C1 segment of cervical spinal cord (tissue), 14 donors: ENCODE measurements at places on chromosomes 11 and 22.
A peak's percentile ranks its signal among the peaks of the same experiment; 100 is the strongest.

DNA sequence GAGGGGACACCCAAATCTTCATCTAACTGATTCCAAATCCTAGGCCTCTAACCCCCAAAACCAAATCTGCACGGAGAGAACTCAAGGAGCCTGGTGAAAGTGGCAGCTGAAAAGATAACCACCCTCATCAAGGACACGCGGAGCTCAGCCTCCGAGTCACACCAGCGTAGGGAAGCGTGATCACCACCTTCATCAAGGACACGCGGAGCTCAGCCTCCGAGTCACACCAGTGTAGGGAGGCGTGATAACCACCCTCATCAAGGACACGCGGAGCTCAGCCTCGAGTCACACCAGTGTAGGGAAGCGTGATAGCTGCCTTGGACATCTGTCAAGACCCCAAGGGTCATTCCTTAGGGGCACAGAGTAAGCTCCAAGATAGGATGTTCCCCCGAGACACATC, 29.3 kb upstream of the SYT8 start:
- DNase-seq, result no peak

GRCh38 chr22:41482319-41482935, 13.5 kb downstream of the ACO2 start:
- DNase-seq, result no peak

- DNase-seq, result no peak
Observed at GRCh38 chr22:25940479-25940878, 198.5 kb downstream of the MYO18B start.

GRCh38 chr11:74464746-74465145, 2.6 kb downstream of the KCNE3 start:
- DNase-seq, result no peak

GRCh38 chr22:29457730-29458129, 19.3 kb downstream of the RFPL1 start:
- no peak for DNase-seq

DNA sequence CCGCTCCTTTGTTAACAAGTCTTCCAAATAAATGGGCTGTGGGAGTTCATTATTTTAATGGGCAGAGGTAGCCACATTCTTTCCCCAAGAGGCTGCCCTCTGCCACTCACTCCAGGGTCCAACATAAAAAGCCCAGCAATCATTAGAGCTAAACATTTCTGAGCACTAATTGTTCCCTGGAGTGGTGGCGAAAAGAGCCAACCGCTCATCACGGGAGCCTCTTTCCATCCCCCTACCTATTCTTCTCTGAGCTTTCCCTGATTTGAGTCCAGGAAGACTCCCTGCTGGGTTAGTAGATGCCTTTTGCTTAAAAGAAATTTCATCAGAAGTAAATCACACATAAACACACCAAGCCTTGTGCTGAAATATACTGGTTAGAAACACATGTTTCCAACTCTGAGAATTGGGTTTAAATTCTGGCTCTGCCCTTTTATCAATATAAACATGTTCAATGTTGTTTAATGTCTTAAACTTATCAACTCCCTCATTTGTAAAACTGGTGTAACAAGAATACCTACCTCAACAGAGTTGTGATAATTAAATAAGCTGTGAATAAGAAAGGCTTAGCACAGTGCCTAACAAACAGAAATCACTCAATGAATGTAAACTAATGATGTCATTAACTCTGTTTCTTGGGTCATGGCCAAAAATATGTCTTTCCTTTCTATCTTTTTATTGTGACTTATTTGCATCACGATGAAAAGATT, at the start of gene OR5A2:
Gene OR5A2, minus strand, starts transcription at position 53 of the 707 bp plus-strand sequence. CDS start 3,460 bp downstream, outside the sequence.
- no peak for DNase-seq

DNA sequence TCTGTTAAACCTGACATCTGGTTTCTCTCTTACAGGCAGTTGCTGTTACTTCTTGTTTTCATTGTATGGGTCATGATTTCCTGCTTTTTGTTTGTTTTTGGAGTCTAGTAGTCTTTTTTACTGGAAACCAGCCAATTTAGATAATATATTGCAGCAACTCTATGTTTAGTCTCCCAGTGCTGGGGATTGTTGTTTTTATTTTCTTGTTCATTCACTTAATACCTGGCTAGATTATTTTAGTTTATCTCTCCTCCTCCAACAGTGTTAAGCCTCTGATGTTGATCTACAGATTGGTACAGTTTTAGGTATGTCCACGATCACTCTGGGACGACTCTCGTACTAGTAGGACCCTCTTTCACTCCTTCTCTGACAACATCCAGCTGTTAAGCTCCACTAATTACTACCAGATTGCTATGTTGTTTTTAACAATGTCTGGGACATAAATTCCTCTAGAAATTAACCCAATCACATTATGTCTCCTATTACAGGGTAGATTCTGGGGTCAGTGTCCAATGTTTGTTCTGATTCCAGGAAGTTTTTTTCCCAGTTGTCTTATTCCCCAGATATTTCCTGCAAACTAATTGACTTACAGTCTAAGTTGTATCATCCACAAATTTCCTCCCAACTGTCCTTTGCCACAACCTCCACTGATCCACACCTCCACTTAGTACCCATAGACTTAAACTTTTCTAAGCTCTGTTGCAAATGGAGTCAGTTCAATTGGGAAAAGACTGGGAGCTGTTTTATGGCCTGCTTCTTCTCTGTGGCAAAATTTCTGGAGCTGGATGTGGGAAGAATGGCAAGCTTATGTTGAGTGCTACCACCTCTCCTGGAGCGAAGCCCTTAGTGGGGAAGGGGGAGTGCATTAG, 1280.6 kb upstream of the CNTN5 start:
- DNase-seq, result no peak

GRCh38 chr11:47186700-47187695, 764 bp upstream of the PACSIN3 start:
- peak; percentile 41 for DNase-seq

DNA sequence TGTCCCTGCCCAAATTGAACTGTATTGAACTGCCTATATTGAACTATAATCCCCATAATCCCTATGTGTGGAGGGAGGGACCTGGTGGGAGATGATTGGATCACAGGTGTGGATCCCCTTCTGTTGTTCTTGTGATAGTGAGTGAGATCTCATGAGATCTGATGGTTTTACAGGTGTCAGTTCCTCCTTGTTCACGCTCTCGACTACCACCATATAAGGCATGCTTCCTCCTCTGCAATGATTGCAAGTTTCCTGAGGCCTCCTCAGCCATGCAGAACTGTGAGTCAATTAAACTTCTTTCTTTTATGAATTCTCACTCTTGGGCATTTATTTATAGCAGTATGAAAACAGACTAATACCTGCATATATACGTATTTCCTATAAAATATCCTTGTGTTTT, 206.5 kb upstream of the PDGFD start:
- no peak for DNase-seq

GRCh38 chr11:34426766-34427185, 12.0 kb upstream of the CAT start:
- no peak for DNase-seq

GRCh38 chr11:108122166-108122628, 830 bp downstream of the ACAT1 start:
- DNase-seq, result peak; percentile 66

GRCh38 chr22:36073476-36073875, 44.9 kb upstream of the RBFOX2 start:
- DNase-seq, result no peak

DNA sequence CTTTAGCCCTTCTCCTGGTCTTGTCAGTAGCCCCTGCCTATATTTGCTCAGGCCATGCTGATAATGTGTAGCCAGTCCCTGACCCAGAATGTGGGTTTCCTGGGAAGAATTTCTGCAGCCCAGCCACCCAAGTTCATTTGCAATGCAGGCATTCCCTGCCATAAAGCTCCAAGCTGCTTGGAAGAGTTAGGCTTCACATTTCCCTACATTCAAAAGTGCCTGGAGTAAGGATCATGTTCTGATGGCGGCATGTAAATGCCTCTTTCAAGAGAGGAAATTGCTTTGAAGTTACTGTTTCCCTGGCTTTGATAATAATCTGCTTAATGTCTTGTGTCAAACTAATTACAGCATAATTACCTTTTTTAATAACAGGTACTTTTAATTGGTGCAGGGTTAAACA, 266.1 kb downstream of the MIAT start:
- DNase-seq, result no peak

DNA sequence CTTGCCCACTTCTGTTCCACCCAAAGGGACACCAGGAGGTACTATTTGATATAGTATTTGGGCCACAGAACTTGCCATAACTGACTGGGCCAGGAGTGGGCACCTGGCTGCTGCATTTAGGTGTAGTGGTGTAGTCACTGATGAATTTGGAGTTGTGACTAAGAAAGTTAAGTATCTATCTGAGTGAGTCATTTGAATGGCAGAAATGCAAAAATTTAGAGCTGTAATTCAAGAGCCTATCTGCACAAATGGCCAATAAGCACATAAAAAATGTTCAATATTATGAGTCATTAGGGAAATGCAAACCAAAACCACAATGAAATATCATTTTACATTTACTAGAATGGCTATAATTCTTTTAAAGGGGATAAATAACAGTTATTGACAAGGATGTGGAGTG, 14.7 kb downstream of the GLYATL2 start:
- DNase-seq, result no peak

DNA sequence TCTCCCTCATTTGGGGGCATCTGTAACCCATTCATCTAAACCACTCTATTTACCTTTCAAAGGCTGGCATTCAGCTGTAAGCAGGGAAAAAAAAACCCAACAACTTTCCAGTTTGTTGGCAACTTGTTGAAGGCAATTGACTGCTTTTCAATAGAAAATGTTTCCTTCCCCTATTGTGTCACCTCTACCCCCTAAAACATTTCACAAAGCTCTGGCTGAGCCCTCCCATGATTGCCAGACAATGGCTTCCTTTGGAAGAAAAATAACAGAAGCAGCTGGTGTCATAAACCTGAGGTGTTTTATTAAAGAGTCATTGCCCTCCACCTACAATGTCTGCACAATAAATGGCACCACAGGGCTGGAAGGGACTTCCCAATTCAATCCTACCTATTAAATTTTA, 22.1 kb upstream of the PSMA1 start:
- DNase-seq, result no peak

DNA sequence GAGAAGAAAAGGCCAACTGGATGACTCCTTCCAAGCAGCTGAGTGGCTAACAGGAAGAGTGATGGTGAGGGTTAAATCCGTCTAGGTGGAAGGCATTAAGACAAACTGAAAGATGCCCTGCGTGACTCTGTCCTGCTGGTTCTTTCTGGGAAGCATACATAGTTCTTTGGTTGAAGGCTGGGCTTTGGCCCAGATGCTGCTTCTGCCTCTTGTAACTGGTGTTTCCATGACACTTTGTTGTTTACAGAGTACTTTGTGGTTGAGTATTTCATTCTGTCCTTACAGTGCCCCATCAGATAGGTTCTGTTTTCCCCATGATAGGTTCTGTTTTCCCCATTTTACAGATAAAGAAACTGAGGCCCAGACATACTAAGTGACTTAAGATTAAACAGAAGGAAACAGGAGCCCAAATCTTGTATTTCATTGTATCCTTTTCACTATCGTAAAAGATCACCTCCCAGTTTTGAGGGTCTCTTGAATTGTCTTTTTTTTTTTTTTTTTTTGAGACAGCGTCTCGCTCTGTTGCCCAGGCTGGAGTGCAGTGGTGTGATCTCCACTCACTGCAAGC, 124.3 kb upstream of the RASSF10 start:
- no peak for DNase-seq

DNA sequence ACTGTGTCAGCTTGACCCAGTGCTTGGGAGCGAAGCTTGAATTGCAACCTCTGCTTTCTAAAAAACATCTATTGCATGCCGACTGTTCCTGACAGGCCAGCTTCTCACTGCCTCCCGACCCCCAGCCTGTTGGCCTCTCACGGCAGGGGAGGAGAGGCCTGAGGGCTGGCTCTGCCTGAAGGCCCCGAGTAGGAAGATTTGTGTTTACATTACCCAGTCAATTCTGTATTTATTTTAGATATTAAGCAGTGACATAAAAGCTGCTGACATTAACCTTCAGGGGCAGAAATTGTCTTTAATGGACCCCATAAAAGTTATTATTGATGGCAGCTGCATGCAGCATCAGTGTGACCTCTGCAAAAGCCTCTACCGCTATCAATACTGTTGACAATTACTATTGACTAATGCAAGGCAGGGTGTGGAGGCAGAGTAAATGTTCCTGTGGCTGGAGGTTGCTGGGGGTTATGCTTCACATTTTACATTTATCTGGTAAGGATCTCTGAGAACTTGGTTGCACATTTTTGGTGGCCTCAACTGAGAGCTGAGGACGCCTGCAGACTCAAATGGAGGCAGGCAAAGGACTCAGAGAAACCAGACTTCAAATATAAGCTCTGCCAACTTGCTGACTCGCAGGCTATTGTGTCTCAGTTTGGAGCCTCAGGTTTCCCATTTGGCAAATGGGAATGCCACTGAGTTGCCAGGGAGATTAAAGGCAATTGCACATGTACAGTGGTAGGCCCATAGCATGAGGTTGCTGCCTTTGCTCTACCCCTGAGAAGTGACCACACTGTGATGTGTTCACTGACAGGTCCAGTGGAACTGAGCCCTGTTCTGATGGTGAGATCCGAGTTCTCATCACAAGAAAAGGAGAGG, 380.5 kb downstream of the TENM4 start:
- DNase-seq, result no peak

- DNase-seq, result no peak
Observed at GRCh38 chr22:29768052-29768693, 1.0 kb downstream of the UQCR10 start.

GRCh38 chr22:23066200-23067022, 3.9 kb upstream of the GNAZ start:
- no peak for DNase-seq

DNA sequence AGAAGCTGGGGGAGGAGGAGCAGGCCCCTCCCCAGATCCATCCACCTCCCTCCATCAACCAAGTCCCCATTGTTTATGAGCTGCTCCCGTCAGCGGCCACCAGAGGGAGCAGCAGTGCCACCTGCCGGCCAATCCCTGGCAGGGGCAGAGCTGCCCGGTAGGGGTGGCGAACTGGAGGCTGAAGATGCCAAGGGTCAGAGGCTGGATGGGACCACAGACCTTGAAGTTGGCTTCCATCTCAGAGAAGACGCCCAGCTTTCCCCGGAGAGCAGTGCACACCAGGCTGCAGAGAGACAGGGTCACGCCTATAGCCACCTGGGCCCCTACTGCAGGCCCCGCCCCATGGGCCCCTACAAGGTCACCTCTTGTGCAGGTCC, 3.6 kb downstream of the FIBP start:
- DNase-seq, result no peak

DNA sequence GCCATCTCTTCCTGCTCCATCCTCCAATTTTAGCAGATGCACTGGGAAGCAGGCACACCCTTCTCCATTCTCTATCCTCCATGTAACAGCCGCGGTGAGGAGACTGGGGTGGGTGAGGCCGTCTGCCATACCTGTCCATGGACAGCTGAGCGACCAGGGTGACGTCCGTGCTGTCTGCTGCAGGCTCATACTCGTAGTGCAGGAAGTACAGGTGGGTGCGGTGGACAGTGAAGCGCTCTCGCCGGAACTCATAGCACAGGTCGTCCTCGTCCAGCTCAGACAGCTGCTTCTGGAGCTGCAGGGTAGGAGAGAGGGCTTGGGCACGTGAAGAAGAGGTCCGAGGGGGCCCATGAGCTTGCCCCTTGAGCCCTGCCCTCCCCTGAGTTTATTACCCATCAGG, 257.8 kb upstream of the SYN3 start:
- no peak for DNase-seq

- no peak for DNase-seq
Observed at GRCh38 chr11:10942620-10943019, 84.8 kb upstream of the ZBED5 start.

GRCh38 chr11:119907122-119907851, 178.3 kb upstream of the NECTIN1 start:
- no peak for DNase-seq

- no peak for DNase-seq
Observed at GRCh38 chr11:131691181-131692041, 321.0 kb downstream of the NTM start.

- DNase-seq, result no peak
Observed at GRCh38 chr11:67165623-67166022, 46.6 kb downstream of the KDM2A start.

GRCh38 chr11:117876341-117877119, at the start of gene FXYD6:
Gene FXYD6, minus strand, starts transcription at chr11:117876658. Its CDS starts 33,882 bp downstream, at chr11:117842776.
- DNase-seq, result peak; percentile 22
